ENCODE measurements at places on chromosomes 3 and 15.

GRCh38 chr3:189587664-189588040 is 43.5 kb upstream of the TP63 start:
- no peak for DNase-seq

GRCh38 chr3:179373938-179374337 is 26.4 kb downstream of the MFN1 start:
- no peak for DNase-seq

GRCh38 chr3:193605876-193606275 is 12.9 kb downstream of the OPA1 start:
- peak; percentile 5 for DNase-seq

DNA sequence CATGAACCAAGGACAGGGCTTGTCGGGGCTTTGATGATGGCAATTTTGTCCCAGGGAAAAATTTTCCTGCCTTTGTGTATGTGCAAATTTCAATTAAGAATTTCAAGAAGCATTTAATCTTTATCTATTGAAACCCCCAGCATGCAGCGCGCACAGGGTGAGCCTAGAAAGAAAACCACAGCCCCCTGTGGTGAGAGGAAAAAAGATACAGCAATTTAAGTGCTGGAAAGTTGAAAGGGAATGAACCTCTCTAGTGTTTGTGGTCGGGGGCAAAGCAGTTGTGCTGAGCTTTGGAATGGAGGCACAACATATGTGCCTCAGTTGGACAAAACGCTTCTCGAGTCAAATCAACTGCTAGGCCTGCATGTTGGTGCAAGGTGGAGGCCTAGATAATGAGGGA is 111.8 kb upstream of the C15orf61 start:
- peak; percentile 7 for DNase-seq

DNA sequence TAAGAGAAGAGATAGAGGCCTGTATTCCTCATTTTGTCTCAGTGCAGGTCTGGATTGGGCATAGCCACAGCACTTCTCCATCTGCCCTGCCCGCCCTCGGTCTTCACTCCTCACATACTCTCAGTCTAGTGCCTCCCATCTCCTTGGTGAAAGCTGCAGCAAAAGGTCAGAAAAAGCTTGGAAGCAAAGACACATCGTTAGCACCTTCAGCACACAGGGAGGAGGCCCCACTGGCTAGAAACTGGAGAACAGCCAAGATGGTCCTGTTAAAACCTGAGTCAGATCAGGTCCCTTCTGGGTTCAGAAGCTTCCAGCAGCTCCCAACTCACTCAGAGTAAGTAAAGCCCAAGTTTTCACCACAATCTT is 1.6 kb upstream of the KLF15 start:
- DNase-seq, result no peak

DNA sequence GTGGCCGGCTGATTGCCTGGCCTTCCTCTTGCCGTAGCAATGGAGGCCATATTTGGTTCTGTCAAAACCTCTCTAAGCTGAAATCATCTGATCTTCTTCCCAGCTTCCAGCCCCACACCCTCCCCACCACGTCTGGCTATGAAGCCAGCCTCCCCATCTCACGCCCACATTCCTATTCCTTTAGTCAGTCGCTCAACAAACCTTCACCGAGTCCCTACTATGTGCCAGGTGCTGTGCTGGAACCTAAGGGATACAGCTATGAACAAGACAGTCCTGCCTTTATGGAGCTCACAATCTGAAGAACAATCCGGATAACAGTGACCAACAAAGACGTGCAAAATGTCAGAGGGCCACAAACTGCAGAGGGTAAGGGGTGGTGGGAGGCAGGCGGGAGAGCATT is 31.9 kb upstream of the SMAD6 start:
- no peak for DNase-seq

DNA sequence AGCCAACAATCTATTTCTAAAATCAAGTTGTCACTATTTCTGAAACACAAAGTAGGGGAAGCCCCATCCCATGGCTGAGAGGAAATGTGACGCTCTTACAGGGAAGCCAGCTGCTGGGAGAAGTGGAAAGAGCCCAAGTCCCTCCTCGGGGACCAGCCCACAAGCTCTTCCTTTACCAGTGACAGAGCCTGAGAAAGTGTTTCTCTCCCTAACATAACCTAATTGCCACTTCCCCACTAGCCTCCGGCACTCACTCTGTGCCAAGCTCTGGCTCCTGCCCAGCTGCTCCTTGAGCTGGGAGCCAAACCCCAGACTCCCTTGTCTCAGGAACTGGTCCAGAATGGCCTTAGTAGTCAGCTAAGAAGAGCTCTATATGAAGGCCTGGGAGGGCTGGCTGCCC is 42.9 kb downstream of the TNFAIP8L3 start:
- DNase-seq, result peak; percentile 39

- no peak for DNase-seq
Measured at GRCh38 chr15:53470743-53471142, 288.7 kb downstream of the WDR72 start.

- no peak for DNase-seq
Measured at GRCh38 chr3:191302451-191302850, 26.7 kb upstream of the CCDC50 start.

- DNase-seq, result no peak
Measured at GRCh38 chr3:76490064-76490463, 549.8 kb upstream of the ROBO2 start.

- no peak for DNase-seq
Measured at GRCh38 chr15:43919540-43920253, 92.9 kb downstream of the WDR76 start.

- no peak for DNase-seq
Measured at GRCh38 chr15:82855286-82856100, 46.1 kb downstream of the WHAMM start.

Data from NCI-H1092 treated with DMSO at 0.1 percent for 48 hours (cell line).